ENCODE measurements at places on chromosomes 6 and 20. TPM values are rescaled to one million over a fixed set of nuclear protein-coding genes. Genes with fewer than 3 reads are reported as not detected.

CLIC5 gene
- 197 TPM for polyA plus RNA-seq

RSPO4 gene
- 2.4 TPM for polyA plus RNA-seq

PHIP gene
- 51.5 TPM for polyA plus RNA-seq

ELOVL4 gene
- polyA plus RNA-seq: 3.2 TPM

GRCh38 chr20:41183831-41184230, 46.5 kb downstream of the PLCG1 start:
- no peak for DNase-seq

DNA sequence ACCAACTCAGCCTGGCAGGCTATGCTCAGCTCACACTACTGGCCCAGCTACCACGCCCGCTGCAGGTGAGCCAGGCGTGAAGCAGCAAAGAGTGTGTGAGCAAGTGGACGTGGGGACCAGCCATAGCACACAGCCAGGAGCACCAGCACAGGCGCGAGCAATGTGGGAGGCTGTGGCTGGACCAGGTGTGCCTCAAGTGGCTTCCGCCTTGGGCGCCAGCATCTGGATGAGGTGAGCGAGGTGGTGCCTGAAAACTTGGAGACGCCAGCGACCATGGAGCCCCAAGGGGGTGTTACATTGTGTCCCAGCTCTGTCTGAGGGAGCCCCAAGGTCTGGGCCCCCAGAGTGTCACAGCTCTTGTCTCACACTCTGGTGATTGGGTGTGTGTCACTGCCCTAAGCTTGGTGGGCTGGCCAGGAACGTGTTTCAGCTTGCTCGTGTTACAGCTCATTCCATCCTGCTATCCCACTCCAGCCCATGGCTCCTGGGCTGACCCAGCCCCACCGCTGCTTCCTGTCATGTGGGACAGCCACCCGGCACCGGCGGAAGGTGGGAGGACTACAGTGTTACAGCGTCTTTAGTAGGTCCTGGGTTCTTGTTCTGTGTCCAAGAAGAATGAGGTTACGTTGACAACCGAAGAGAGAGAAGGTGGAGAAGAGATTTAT, 508.0 kb upstream of the MMS22L start:
- DNase-seq: no peak

- DNase-seq: no peak
Observed at GRCh38 chr6:40630051-40630450, 42.9 kb upstream of the LRFN2 start.

GRCh38 chr20:6108330-6108729, 14.5 kb downstream of the FERMT1 start:
- no peak for DNase-seq

- DNase-seq: no peak
Observed at GRCh38 chr6:2993755-2994317, 5.9 kb upstream of the NQO2 start.

DNA sequence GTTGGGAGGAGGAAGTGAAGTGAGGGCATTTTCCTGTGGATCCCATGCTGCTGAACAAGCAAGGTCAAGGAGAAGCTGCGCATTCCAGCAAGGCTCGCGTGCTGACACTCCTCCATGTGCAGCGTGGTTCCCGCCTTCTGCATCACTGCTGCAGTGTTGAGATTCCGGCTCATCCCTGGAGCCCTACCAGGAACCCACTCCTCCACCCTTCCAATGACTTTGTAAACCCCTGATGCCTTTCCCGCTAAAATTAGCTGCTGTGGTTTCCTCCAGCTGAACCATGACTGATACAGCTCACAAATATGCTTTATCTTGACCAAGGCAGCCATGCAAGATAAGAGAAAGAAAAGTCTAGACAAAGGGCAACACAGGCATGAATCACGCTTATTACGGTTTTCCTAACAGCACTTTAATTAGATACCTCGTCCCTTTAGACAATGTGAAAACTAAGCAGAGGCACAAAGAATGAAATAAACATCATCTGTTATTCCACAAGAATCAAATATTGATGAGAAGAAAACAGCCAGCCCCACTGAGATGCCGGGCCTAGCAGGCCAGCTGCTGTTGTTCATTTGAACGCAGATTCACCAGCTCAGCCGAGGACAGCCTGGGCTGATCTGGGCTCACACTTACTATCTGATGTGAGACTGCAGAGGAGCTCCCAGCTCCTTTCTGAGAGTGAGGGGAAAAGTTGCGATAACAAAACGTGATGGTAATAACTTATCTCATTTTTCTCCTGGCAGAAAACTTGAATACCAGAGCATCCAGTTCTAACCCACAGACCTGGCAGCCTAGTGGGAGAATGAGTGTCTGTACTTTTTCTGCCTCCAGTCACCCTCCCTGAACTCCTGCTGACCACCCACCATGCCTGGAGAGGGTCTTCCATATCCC, 14.2 kb upstream of the BNIP5 start:
- no peak for DNase-seq

GRCh38 chr6:6875818-6876470, 231.8 kb upstream of the RREB1 start:
- DNase-seq: no peak
